Esophagus muscularis mucosa (tissue), 4 donors: ENCODE measurements at places on chromosomes 7 and 10.

DNA sequence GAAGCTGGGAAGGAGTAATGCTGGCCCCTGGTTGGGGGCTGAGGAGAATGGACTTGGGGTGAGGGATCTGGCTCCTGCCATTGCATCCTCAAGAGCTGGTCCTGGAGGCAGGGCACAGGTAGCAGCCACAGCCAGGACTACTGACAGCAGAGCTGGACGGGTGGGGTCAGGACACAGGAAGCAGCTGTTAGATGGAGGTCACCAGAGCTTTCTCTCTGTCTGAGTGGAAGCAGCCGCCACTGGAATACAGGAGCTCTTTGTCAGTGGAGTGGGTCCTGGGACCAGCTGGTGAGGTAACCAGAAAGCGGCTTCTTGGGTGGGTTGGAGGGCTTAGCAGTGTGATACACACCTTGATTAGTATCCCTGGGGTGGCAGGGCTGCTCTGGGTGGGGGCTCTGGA lies 58.1 kb upstream of the AQP1 start:
- DNase-seq, result no peak

DNA sequence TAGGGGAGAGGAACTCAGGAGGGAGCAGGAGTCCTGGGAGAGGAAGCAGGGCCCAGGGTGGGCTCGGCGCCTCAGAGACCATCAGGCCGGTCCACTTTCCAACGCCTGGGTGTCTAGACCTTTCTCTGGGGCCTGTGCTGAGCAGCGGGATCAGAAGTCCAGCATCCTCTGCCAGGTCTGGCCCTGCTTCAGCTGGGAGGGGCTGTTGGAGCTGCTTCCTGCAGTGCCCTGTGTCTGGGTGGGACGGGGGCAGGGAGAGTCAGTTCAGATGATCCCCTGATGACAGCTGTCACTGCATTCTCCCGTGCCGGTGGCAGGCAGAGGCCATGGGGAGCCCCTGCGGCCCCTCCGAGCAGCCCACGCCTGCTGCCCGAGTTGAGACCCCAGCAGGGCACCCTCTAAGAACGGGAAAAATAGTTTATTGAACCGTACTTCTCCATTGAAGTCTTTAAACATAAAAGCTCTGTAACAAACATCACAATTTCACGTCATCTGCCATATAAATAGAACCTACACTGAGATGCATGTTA lies 23.3 kb downstream of the AP5Z1 start:
- no peak for DNase-seq

DNA sequence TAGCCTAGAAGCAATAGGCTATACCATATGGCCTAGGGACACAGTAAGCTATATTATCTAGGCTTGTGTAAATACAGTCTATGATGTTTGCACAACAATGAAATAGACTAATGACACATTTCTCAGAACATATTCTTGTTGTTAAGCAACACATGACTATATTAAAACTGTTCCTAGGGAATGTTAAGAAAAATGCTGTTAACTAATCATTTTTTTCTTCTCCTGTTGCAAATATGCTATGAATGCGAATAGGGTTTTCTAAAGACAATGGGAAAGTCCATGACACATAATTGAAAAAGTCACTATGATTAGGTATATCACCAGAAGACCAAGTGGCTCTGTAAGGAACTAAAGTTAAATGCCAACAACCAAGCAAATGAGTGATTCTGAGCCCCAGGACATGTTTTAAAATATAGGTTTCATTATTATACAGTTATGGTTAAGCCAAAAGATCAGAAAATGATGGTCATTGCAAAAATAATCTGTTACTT lies 454.0 kb upstream of the SORCS1 start:
- DNase-seq, result no peak

GRCh38 chr7:28068811-28069216 lies 111.8 kb downstream of the JAZF1 start:
- DNase-seq, result no peak

DNA sequence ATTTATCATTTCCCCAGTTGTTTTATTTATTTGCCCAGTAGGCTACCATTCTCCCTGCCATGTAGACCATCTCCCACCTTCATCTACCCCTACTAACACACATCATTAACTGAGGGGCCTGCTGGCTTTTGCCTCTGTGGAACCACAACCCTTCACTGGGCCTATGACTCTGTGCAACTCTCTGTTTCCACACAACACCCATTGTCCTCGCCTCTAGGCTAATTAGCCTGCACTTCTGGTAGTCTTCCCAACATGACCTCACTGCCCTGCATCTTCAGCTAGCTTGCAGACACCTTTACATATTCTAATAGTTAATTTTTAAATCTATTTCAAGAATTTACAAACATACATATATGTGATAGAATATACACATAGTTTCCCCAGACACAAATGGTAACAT lies 7.5 kb downstream of the ANKIB1 start:
- no peak for DNase-seq

- DNase-seq, result no peak
These were observed 1.7 kb downstream of the CACNA2D1 start for GRCh38 chr7:82441669-82442478.
